Prostate gland (tissue), 2 donors: ENCODE measurements at places on chromosomes 2 and 18.

DNA sequence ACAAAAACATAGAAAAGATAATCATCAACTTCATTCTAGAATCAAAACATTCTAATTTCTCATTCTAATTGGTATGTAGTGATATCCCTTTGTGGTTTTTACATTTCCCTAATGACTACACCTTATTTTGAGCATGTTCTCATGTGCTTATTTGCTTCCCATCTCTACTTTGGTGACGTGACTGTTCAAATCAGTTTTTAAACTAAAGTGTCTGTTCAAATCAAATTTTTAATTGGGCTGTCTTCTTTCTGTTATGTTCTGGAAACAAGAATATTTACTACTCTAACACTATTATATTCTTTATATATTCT, 45.5 kb downstream of the YES1 start:
- DNase-seq: no peak

DNA sequence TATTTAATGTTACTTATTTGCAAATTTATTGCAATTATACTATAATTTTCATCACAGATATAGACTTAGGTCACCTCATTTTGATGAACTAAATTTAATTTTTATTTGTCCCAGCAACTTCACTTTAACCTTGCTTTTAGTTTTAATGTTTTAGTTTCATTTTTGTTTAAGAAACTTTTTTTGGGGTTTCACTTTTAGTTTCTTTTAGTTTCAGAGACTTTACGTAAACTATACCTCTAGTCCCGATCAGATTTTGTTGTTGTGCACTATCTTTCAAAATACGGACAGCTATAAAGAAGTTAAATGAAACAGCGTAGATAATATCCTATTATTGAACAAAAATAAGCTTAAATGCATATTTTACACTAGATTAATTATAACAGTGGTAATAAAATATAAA, 460.5 kb downstream of the ERBB4 start:
- DNase-seq: no peak

GRCh38 chr18:4639628-4640310, 184.7 kb upstream of the DLGAP1 start:
- DNase-seq: no peak

- DNase-seq: no peak
Observed at GRCh38 chr2:146481629-146482028, 1363.2 kb upstream of the ACVR2A start.

GRCh38 chr2:116585669-116586327, 1228.7 kb upstream of the DDX18 start:
- no peak for DNase-seq

DNA sequence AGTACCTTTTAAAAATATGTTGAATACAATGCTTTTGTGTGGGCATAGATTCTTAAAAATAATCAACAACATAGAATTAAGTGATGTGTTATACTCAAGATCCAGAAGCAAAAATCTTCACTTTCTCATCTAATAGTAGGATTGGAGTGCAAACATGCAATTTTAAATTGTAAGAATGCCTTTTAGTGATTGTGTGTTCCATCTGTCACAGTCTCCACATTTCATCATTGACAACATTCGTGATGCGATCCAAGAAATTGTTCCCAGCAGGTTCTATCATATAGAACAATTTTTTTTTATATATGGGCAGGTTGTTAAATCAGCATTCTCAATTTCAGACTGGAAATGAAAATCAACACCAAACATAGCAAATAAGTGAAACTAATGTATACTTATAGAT, 1671.8 kb upstream of the SLC39A10 start:
- DNase-seq: no peak

- no peak for DNase-seq
Observed at GRCh38 chr2:127347734-127348392, 39.9 kb downstream of the MAP3K2 start.

DNA sequence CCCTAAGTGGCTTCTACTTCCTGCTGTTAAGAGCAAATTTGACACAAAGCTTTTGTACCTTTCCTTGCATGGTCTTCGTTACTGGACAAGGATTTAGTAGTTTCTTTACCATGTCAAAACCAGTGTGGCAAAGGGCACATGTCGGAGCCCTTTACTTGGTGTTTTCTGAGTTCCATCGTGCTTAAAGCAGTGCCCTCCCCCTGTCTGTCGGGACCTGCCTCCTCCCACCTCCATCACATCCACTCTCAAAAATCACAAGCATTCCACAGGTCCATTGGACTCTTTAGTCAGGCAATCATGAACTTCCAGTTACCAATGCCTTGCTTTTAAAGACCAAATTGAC, 763 bp downstream of the CCDC141 start:
- no peak for DNase-seq

GRCh38 chr2:13018490-13018889, 301.8 kb downstream of the TRIB2 start:
- DNase-seq: no peak

GRCh38 chr18:74488864-74489263, 7.3 kb upstream of the CNDP2 start:
- DNase-seq: no peak

DNA sequence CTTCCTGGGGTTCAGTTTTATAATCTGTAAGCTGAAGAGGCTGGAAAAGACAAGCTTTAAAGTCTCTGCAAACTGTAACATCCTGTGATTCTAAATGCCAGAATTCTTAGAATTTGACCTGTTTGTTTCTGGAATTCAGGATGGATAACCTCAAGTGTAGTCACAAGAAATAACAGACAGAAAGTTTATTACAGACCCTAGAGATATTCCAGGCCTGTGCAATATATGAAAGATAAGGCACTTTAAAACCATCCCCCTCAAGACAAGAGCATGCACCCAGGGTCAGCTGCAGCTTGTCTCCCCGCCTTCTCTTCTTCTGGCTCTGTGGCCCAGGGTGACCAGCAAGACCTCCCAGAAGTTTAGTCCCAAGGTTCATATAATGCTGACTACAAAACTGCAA, 298.7 kb upstream of the ACVR2A start:
- DNase-seq: no peak

- no peak for DNase-seq
Observed at GRCh38 chr2:190666895-190667294, 18.0 kb downstream of the NAB1 start.

GRCh38 chr2:238169048-238169707, 10.4 kb downstream of the ERFE start:
- no peak for DNase-seq

GRCh38 chr2:220833446-220833845, 738.7 kb downstream of the EPHA4 start:
- no peak for DNase-seq

- no peak for DNase-seq
Observed at GRCh38 chr18:77129150-77129551, 3.4 kb downstream of the MBP start.

- DNase-seq: no peak
Observed at GRCh38 chr2:31381601-31382000, 32.9 kb downstream of the XDH start.

- no peak for DNase-seq
Observed at GRCh38 chr18:62898359-62898758, 183.0 kb downstream of the PHLPP1 start.

GRCh38 chr2:234491897-234492296, 5.0 kb downstream of the ARL4C start:
- no peak for DNase-seq

DNA sequence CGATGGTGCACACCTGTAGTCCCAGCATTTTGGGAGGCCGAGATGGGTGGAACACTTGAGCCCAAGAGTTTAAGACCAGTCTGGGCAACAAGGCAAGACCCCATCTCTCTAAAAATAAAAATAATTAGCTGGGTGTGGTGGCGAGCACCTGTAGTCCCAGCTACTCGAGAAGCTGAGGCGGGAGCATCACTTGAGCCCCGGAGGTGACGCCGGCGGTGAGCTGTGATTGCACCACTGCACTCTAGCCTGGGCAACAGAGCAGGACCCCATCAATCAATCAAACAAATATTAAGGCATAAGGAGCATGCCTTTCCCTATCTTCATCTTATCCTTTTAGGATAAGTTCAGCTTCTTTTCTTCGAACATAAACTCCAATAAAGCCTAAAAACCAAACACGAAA, 1.1 kb downstream of the WDSUB1 start:
- DNase-seq: no peak

- no peak for DNase-seq
Observed at GRCh38 chr18:37314534-37314933, 251.1 kb downstream of the CELF4 start.

GRCh38 chr2:3325458-3326181, 52.0 kb downstream of the EIPR1 start:
- DNase-seq: no peak

- no peak for DNase-seq
Observed at GRCh38 chr2:23596316-23596885, 211.4 kb downstream of the KLHL29 start.

- no peak for DNase-seq
Observed at GRCh38 chr2:46144133-46144800, 152.9 kb upstream of the EPAS1 start.

GRCh38 chr18:24386681-24387080, 10.9 kb downstream of the OSBPL1A start:
- DNase-seq: no peak

- no peak for DNase-seq
Observed at GRCh38 chr2:232434563-232435374, 21.2 kb upstream of the ALPI start.
